ENCODE measurements at places on chromosomes 5 and 9.

DNA sequence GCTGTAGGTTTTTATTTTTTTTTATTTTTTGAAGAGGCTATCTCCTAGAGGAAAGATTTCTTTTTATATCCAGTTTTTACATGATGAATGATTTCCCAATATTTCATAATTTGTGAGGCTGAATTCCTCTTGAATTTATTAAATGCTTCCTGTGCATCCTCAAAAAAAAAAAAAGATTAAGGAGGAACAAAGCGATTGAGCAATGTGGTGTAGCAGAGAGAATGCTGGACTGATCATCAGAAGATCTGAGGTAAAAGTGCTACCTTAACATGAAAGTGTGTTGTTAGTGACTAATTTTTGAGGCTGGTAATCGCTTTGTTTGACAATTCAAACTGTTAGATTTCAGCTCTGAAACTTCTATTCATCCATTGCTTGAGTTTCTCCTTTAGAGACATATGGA is 125.1 kb downstream of the ESM1 start:
- DNase-seq, result no peak

DNA sequence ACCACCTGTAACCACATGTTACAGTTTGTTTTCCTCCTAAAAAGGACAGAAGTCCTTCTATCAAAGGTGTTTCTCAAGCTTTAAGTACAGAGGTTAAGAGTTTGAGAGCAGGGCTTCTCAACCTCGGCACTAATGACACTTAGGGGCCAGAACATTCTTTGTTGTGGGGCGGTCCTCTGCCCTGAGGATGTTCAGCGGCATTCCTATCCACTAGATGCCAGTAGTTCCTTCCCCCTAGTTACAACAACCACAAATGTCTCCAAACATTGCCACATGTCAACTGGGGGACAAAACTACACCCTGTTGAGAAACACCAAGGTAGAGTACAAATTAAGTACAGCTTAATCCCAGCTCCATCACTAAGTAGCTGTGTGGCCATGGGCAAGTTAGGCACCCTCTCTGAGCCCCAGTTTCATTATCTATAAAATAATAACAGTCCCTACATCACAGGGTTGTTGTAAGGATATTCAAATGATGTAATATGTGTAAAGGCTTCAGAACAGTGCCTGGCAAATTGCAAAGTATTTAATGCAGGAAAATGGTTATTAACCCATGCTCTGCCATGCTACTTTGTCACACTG is 44.6 kb downstream of the PIP5K1B start:
- DNase-seq, result no peak

DNA sequence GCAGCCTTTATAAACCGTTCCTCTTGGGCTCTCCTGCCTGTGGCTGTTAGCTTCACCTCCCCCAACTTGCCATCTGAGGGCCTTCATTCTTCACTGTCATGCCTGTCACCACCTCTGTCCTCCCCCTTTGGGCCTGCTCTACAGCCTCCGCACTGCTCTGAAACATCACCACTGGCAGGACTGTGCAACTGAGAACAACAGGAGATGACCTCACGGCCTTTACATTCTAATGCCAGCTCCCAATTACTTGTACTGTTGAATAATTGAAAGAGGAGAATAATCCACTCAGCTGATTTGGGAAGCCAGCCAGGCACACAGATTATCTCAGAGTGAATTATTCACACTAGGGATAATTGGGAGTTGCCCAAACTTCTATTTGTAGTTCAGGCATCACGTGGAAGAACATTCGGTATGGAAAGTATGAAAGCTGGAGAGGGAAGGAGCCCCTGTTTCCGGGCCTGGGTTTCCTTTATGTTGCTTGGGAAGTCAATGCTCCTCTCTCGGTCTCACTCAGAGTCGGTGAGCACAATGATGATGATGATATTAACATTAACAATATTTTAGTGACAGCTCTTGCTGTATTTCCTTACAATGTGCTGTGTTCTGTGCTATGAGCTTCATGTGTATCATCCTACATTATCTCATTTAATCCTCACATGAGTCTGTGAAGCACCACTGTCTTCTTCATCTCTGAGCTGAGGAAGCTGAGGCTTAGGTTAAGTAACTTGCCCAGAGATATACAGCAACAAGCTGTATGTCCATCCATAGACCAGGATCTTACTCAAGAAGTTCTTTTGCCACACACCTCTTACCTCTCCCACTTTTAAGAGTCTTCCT is 99.3 kb upstream of the LRRTM2 start:
- DNase-seq, result no peak

DNA sequence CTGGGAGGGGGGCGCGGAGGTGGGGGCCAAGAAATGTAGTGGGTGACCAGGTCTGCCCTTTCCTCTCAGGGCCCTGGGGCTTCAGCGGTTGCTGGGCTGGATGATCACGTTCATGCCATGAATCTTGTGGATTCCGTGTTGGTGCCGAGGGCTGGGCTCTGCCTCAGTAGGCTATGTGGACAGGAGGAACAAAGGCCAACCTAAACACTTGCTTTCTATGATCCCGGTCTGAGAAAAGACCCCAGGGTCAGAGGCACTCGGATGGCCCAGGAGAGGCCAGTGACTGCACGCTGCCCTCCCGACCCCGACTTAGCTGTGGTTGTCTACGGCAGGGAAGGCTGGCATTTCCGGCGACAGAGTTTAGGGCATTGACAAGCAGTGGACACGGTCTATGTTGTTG is 26.6 kb downstream of the PHF2 start:
- no peak for DNase-seq

- DNase-seq, result no peak
Observed at GRCh38 chr9:88789785-88790184, 201.5 kb upstream of the S1PR3 start.

- no peak for DNase-seq
Observed at GRCh38 chr5:177509991-177510566, 453 bp upstream of the DOK3 start.

DNA sequence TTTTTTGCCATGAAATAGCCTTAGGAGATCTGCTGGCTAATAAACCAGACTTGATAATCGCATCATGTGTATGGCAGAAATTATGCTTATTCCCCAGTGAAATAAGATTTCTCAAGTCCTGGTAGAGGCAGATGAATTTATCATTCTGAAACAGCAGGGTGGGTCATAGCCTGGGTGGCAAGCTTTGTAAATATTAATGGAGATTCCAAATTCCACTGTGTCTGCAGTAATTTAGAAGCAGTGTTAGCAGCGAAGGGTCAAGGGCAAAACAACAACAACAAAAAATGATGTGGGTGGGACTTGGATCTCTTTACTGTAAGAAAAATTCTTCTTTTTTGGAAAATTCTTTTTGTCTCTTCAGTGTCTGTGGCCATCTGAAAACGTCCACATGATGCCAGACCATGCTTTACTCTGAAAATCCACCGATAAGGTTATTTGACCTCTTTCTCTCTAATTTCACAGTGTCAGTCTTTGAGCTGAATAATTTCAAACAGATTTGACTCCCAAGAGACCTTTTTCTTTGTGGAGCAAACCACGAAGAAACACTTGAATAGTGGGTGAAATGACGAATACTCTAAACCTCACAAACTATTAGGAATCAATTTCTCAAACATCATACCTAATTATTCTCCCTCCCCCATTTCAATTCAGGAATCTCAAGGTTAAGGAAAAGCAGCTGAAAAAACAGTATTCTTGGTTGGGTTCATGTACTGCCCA is 106.0 kb upstream of the RPS23 start:
- no peak for DNase-seq

- DNase-seq, result no peak
Observed at GRCh38 chr5:176844706-176845391, 34.5 kb downstream of the UNC5A start.

GRCh38 chr9:120985819-120986222 is 59.2 kb upstream of the TRAF1 start:
- DNase-seq, result no peak
